Stimulated activated CD4-positive, alpha-beta T cell treated with anti-CD3 and anti-CD28 coated beads, Interleukin-1b, Interleukin-23, amount 100 ng/mL, for 4 hours (primary cell): ENCODE measurements at places on chromosomes 7 and 10.
A peak's percentile ranks its signal among the peaks of the same experiment; 100 is the strongest.

GRCh38 chr7:82699773-82700186 is 256.2 kb upstream of the CACNA2D1 start:
- no peak for DNase-seq

GRCh38 chr10:23197416-23197861 is 5.3 kb downstream of the PTF1A start:
- DNase-seq = no peak

- DNase-seq = peak; percentile 11
These were observed at the start of gene VWA2 for GRCh38 chr10:114239117-114239993. Gene VWA2, plus strand, starts transcription at chr10:114239254. Its CDS starts 9,460 bp downstream, at chr10:114248714.

DNA sequence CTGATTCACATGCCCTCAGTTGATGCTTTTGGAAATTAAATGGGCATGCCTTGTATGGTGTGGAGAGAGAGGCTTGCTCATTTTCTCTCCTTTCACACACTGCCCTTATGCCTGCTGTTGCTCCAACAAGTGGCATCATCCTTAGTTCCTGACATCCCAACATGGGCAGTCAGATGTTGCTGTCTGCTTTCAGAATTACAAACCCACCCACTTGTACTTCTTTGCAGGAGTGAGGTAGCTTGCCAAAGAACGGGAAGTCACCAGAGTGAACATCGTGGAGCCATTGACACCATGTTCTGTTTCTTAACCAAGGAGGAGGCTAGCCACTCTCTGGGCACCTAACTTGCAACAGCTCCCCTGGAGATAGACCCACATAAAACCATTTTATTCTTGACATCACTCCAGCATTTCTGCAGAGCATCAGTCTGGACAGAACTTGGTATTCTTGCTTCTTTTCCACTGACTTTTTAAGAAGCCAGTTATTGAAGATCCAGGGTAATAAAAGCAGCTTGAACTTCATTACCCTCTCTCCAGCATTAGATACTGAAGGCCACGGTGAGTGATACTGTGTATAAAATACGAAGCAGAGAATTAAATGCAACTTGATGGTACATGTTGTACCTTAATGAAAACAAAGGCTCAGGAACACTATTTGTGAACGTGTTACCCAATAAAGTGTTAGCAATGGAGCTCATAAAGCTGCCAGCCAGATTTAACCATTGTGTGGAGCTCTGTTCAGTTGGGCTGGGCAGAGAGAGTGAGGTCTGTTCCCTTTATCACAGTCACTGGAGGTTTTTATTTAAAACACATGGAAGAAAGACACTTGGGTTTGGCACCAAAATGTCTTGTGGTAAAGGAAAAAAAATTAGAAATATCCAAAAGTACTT is 195.8 kb upstream of the HABP2 start:
- DNase-seq = no peak

- no peak for DNase-seq
These were observed 48.4 kb downstream of the HGF start for GRCh38 chr7:81721437-81721836.

DNA sequence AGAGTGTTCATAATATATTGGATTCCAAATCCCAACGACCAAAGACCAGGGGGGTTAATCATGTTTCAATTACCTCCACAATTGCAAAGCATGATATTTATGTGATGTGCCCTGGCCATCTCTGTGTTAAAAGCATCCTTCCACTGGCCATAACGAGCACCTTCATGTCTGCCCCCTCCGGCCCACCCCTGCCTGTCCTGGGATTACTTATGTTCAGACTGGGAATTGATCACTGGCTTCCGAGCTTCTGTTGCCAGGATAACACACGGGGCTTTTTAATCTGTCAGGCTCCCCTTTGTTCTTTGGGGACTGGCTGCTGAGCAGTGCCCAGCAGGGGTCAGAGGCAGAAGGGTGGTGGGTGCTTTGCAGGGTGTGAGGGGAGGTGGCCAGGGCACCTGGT is 13.7 kb upstream of the CHST15 start:
- no peak for DNase-seq

DNA sequence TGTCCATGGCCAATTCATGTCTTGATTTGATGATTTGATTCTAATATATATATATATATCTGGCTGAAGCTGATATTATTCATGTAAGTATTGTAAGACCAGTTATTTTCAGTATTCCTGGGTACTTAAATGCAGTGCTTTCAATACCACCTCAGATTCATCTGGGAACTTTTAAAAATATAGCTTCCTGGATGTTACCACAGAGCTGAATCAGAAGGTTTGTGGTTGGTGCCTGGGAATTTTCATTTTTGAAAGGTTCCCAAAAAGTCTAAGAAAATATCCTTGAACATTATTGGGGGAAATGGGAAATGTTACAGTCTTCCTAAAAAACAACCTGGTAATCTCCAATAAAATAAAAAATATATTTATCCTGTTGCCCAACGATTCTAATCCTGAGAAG is 10.7 kb upstream of the PPP3CB start:
- DNase-seq = no peak

GRCh38 chr10:94186722-94187121 is 176.0 kb downstream of the NOC3L start:
- DNase-seq = no peak

- DNase-seq = no peak
These were observed 92.6 kb downstream of the CYTH3 start for GRCh38 chr7:6179620-6180343.

DNA sequence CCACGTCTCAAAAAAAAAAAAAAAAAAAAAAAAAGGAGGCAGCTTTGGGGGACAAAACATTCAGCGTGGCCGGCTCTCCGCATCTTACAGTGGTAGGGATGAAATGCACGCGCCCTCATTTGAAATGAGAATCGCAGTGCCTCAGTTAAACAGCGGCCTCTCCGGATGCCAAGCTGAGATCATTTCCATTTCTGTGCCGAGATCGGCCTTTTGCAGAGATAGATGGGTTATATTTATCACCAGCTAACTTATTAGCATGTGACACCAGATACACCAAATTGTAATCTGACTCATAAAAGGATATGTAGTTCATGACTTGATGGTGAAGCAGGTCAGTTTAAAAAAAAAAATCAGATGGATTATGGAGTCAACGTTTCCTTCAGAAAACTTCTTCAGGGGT is 138.7 kb downstream of the CUX1 start:
- DNase-seq = no peak

- DNase-seq = no peak
These were observed 179.1 kb downstream of the TCF7L2 start for GRCh38 chr10:113129117-113129516.

- DNase-seq = no peak
These were observed 31.9 kb downstream of the HEPACAM2 start for GRCh38 chr7:93194386-93194785.

- DNase-seq = no peak
These were observed 244.6 kb upstream of the MGMT start for GRCh38 chr10:129222436-129222835.

- no peak for DNase-seq
These were observed 40.2 kb downstream of the PDSS1 start for GRCh38 chr10:26737730-26738129.

DNA sequence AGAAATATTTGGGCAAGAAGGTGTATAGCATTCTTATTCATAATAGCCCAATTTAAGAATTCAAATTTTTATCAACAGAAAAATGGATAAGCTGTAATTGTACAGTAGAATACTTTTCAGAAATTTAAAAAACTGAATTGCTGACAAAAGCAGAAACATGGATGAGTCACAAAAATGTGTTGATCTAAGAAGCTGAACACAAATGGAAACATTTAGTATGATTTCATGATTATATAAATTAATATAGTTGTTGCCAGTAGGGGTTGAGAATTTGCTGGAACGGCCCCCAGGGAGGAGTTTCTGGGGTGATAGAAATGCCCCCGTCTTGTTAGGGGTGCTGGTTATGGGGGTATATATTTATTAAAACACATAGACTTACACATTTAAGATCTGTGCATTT is 179.1 kb downstream of the KLF6 start:
- no peak for DNase-seq

- DNase-seq = no peak
These were observed 10.1 kb downstream of the KCNIP2 start for GRCh38 chr10:101833466-101833865.

- no peak for DNase-seq
These were observed 46.7 kb downstream of the TRIM24 start for GRCh38 chr7:138506764-138507163.

GRCh38 chr10:112362833-112363232 is 11.1 kb upstream of the ACSL5 start:
- DNase-seq = no peak

- no peak for DNase-seq
These were observed 148.1 kb downstream of the SLC25A13 start for GRCh38 chr7:96173781-96174180.

GRCh38 chr10:58943256-58943890 is 233.1 kb upstream of the PHYHIPL start:
- no peak for DNase-seq

- DNase-seq = no peak
These were observed 31.1 kb upstream of the NEUROD6 start for GRCh38 chr7:31371621-31372020.

DNA sequence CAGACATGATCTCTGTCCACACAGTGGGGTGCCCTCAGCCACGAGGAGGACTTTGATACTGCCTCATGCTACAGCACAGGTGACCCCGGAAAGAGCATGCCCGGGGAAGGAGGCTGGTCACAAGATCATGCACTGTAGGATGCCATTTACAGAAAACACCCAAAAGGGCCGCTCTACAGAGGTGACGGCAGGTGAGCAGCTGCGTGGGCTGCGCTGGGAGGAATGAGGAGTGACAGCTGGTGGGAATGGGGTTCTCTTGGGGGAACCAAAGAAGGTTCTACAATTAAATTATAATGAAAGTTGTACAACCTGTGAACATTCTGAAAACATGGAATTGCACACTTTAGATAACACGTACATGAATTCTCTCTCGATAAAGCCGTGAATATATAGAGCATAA is 12.0 kb downstream of the INTS1 start:
- no peak for DNase-seq

- no peak for DNase-seq
These were observed 87.1 kb downstream of the SRI start for GRCh38 chr7:88132725-88133124.

- no peak for DNase-seq
These were observed 24.8 kb downstream of the NPTX2 start for GRCh38 chr7:98641646-98642500.
